ENCODE measurements at places on chromosomes 5 and 9.

DNA sequence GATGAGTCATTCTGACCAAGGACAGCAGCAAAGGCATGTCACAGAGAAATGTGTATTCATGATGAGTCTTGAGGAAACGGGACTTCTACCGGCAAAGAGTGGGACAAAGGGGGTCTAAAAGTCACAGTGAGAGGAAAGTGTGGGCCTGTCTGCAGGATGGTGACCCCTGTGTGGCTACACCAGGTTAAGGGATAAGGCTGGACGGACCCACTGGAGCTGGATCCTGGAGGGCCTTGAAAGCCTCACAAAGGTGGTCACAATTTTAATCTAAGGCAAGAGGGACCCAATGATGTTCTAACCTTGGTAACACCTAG is 176.5 kb downstream of the CDK5RAP2 start:
- no peak for DNase-seq

DNA sequence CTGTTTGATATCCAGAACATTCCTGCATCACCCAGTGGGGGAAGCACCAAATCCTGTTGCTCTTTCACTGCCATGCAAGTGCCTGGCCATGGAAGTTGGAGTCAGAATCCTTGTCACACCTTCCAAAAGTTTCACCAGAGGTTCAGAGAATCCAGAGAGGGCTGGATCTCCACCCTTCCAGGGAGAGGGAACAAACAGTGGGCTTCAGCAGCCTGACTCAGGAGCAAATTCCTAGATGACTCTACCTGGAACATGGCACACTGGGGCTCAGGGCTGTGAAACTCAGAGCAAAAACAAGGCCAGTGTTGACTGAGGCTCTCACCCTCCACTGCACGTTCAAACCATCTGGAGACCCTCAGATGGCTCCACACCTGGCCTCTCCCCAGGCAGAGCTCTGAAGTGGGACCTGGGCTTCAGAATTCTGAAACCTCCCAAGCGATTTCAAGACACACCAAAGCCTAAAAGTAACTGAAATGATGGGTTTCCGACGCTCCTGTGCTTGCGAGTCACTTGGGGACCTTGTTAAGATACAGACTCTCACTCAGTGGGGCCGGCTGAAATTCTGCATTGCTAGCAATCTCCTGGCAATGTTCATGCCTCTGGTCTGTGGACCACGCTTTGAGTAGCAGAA is 205.9 kb downstream of the AUH start:
- no peak for DNase-seq

- DNase-seq, result no peak
Observed at GRCh38 chr5:4862500-4862899, 277.6 kb upstream of the ADAMTS16 start.

DNA sequence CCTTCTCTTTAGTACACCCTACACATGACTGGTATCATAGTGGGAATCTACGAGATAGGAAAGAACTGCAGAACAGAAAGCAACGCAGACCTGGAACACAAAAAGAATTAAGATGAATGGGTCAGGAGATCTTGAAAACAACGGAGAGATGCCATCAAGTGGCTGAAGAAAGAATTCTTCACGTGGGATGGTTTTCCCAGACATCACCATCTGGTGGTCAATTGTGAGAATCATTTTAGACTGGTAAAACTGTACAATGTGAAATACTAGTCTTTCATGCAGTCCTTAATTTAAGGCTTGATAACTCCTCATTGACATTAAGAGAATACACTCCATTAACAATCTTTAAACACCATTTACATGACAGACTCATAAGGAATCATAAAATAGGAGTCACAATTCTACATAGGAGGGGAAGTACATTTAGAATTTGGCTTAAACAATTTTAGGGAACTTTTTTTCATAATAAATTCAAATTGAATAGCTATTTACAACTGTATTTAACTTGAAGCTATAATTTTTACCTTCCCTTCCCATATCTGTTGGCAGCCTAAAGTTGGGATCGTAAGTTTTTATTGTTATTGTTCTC is 128.4 kb upstream of the TRPM3 start:
- no peak for DNase-seq

DNA sequence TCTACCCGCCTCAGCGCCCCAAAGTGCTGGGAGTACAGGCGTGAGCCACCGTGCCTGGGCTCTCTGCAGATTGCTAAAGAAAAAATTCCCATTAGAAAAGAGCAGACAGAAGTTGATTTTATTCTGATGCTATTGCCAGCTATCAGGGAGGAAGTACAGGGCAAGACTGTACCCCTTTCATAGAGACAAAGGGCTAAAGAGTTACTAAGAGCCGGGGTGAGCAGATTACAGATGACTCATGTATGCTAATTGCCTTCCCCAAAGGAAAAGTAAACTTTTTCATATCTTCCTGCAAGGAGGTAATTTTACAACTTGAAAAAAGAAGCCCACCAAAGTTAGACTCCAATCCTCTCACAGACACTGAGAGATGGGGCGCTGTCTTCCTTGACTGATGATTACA is 42.3 kb upstream of the MCTP1 start:
- DNase-seq, result no peak

DNA sequence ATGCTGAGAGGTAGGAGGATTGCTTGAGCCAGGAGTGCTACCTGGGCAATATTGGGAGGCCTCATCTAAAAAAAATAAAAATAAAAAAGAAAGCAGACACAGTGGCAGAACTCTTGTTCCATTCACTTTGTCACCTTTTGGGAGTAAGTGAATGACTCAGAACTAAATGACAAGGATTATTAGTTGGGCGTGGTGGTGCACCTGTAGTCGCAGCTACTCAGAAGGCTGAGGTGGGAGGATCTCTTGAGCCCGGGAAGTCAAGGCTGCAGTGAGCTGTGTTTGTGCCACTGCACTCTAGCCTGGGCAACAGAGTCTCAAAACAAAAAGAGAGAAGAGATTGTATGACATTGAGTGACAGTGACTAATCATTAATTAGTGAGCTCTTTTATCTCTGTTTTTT is 34.1 kb downstream of the MCCC2 start:
- no peak for DNase-seq

GRCh38 chr5:35821513-35821912 is 35.2 kb upstream of the IL7R start:
- DNase-seq, result no peak

DNA sequence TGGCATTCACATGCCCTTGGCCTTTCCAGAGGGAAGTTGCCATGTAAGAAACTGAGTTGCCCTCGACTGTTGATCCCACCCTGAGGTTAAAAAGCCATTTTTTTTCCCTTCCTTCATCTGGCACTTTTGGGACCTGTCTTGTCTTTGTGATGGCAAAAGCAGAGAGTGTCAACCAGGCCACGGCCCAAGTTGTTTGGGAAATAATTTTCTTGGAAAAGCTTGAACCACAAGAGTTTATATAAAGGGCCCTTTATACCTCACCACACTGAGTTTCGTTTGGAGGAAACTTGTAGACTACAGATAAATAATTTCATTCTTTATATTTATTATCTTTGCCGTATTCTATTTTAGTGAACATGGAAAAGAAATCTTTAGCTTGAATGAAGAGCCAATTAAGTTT is 34.3 kb downstream of the ACTBL2 start:
- DNase-seq, result no peak

DNA sequence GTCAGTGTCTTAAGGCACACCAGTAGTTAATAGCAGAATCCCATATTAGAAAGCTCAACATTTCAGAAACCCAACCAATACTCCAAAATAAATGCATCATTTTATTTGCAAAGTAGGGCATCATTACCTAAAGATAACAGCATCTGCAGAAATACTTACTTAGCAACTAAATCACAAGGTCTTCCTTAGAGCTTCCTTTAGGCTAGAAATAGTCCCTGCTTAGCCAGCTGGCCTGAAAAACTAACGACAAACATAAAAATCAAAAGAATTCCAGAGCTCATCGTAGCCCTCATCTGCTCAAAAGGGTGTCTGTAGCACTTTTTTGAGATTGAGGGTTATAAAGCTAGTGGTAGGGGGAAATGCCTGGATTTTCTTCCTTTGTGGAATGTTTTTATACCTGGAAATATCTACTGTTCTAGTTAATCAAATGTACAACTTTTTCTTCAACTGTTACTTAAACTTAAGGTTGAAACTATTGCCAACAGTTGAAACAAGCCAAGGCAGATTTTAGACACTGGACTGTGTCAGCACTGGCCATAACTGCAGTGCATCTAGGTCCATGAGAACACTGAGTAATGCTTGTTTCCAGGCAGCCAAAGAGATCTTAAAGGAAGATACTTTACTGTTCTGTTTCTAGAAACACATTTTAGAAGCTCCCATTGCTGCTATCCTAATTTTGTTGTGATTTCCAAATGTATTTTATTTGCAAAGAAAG is 129.4 kb upstream of the RASA1 start:
- no peak for DNase-seq

- DNase-seq, result no peak
Observed at GRCh38 chr5:143932584-143932983, 120.6 kb downstream of the HMHB1 start.

- no peak for DNase-seq
Observed at GRCh38 chr9:35923598-35923926, 14.3 kb downstream of the SPAAR start.

Data from stimulated activated CD4-positive, alpha-beta T cell treated with anti-CD3 and anti-CD28 coated beads, Interleukin-1b, Interleukin-23, amount 100 ng/mL, for 4 hours (primary cell).